Stimulated activated CD4-positive, alpha-beta T cell treated with anti-CD3 and anti-CD28 coated beads, Interleukin-1b, Interleukin-23, amount 100 ng/mL, for 24 hours (primary cell): ENCODE measurements at places on chromosomes 1 and 21.

GRCh38 chr1:82795508-82796149, 994.9 kb downstream of the ADGRL2 start:
- no peak for DNase-seq

DNA sequence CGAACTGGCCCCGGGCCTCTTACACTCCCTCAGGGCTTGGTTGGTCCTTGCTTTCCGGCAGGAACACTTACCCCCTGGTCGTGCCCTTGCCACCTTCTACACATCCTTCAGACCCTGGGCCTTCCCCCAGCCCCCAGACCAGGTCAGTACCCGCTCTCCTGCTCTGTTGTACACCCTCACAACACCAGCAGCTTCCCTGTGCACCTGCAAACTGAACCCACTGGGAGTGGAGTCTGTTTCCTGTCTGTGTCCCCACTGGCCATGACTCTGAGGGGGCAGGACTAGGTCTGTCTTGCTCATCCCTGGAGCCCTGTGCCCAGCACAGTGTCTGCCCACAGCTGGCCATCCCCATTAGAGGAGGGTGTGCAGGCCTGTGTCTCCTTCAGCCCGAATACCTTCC, 2.1 kb upstream of the TMEM200B start:
- DNase-seq = no peak

DNA sequence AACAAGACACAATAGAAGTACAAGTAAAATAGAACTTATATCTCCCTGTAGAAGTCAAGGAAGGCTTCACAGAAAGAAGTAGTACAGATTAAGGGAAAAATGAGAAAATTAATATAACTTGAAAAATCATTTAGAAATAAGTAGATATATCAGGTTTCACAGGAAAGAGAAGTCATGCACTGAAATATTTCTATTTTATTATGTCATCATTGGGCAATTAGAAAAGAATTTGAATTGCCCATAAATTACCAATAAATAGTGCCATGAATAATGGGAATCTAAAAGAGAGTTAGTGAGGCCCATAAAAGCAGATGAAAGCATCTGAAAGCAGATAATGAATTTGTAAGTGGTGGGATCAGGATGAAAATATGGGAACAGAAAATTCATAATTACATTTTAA, 1597.8 kb downstream of the PLA2G4A start:
- no peak for DNase-seq

- DNase-seq = no peak
These were observed 199.4 kb downstream of the LYPLAL1 start for GRCh38 chr1:219372916-219373615.

DNA sequence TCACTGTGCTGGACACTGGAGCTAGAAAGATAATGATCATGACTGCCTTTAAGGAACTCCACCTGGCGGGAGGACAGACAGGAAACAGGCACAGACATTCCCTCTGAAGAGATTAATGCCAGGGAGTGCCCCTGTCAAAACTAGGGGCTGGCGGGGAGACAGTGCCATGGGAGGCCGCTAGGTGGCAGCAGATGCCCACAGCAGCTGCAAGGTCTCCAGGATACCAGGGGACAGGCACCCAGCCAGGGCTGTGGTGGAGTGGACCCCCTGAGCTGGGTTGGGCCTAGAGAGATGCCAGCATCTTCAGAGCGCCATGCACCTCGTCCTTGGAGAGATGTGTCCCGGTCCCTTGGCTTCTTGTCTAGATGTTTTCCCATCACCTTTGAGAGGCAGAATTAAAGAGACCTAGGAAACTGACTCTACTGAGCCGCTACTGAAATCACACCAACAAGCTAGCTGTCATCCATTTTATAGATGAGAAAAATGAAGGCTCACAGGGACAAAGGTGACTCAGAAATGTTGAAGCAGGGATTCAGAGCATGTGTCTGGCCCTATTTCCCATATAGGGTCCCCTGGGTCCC, 3.6 kb downstream of the REN start:
- DNase-seq = peak; percentile 69

- no peak for DNase-seq
These were observed at the start of gene KISS1 for GRCh38 chr1:204196068-204196795. Gene KISS1, minus strand, starts transcription at chr1:204196491. Its CDS starts 3,615 bp downstream, at chr1:204192876.

- DNase-seq = no peak
These were observed 881.5 kb downstream of the BRINP3 start for GRCh38 chr1:189596197-189596596.

DNA sequence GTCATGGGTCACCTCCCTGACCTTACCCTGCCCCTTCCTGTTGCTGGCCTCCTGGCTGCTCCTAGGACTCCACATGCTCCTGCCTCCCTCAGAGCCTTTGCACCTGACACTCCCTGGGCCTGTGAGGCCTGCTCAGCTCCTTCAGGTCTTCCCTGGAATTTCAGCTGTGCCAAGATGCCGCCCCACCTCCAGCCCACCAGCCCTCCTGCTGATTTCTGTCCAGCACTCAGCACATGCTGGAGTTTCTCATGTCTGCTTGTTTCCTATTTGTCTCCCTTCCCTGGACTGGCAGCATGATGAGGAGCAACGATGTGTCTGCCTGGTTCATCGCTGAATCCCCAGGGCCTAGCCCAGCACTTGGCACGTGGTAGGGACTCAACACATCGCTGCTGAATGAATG, 3.0 kb downstream of the MFAP2 start:
- no peak for DNase-seq

GRCh38 chr1:171206204-171206977, 21.3 kb downstream of the FMO2 start:
- no peak for DNase-seq

GRCh38 chr1:35432231-35432630, 125.0 kb downstream of the KIAA0319L start:
- DNase-seq = no peak

GRCh38 chr1:147753081-147753480, 7.3 kb downstream of the GJA5 start:
- DNase-seq = no peak

GRCh38 chr21:21864321-21864840, 866.2 kb downstream of the NCAM2 start:
- no peak for DNase-seq

GRCh38 chr1:232334811-232335210, 295.1 kb downstream of the SIPA1L2 start:
- no peak for DNase-seq

- no peak for DNase-seq
These were observed 195.6 kb upstream of the CAMK1G start for GRCh38 chr1:209387969-209388329.

GRCh38 chr21:41241341-41241740, 73.4 kb downstream of the BACE2 start:
- DNase-seq = no peak
